ENCODE measurements at places on chromosomes 2 and 18.

GRCh38 chr2:232884001-232884421 lies 13.9 kb downstream of the SNORC start:
- DNase-seq, result no peak

GRCh38 chr18:73235491-73235890 lies 367.7 kb upstream of the NETO1 start:
- DNase-seq, result no peak

DNA sequence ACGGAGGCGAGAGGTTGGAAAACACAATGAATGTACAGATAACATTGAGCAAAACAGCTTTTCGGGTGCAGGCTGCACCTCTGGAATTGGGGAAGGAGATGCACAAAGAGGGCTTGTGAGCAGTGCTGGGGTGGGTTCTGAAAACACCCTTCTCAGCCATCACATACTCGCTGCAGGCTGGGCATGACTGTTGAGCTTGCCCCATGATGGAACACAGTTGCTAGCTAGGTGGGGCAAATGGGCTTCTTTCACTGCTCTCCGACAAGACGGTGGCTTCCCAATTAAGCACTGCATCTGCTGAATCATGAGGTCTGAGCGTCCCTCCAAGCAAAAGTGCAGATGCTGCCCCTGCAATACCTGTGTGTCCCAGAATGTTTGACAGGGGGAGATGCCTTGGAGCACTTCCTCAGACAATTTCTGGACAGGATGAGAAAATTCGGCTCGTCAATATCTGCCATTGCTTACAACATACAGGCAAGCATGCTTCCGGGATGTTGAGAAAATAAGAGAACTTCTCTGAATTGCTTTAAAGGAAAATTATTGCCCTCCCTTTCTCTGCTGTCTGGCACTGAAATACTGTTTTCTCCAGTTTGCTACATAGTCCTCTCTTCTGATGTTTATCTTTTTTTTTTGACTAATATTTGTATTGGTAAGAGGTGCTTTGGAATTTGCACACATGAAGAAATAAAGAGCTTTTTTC lies 77.3 kb upstream of the SH3BP4 start:
- DNase-seq, result no peak

DNA sequence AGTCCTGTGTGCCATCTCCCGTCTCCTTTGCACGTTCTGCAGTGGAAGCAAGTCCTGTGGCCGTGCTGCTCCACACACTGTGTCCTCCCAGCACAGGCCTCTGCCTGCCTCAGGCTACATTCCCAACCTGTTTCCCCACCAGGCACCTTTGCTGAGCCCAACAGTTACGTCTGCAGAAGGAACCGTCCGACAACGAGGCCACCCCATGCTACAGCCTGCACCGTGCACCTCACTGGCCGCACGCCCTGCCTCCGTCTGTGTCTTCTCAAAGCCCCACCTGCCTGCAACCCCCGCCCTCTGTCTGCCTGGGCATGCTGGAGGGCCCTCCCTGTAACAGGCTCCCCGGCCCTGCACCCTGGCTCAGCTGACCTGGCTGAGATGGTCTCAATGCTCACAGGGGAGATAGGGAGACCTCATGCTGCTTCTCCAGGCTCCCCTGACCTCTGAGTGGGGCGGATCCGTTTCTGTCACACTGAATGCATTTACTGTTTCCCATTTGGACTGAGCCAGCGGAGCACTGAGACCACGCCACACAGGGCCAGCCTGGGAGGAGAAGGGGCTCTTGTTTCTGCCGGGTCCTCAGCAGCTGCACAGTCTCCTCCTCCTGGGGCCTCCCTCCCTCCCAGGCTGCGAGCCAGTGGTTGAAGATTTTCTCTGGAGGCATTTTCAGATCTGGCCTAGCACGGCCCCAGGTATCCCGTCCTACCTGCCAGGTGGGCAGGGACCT lies 109.1 kb upstream of the OTOS start:
- DNase-seq, result no peak

DNA sequence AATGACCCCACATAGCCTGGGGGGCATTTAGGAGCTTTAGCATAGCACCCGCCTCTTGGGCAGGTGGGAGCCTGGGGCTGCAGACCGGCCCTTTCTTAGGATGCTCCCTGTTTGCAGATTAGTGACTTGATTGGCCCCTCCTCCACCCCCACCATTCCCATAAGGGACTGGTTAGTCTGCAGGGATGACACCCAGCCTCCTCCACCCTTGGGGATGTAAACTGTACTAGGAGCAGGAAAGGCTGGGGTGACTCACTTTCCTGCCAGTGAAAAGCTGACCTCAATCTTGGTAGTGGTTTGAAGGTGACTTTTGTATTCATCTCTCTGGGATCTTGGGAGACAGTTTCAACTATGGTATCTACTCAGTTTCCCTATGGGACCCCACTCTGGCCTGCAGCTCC lies 24.2 kb downstream of the CTIF start:
- no peak for DNase-seq

DNA sequence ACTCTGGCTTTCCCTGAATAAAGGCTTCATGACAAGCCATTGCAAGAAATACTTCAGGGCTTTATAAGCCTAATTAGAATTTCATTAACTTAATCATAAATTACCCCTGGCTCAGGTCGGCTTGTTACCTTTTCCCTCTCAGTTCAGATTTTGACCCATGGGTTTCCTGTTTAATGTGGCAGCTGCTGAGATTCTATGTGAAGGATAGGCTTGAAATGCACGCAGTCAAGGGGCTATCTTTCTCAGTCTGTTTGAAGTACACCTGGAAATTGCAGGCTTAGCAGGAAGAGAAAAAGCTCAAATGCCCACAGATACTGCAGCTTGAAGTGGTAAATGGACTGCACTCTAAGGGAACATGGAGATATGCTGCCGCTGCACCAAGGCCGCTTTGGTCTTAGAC lies 49.4 kb downstream of the CAVIN2 start:
- no peak for DNase-seq

DNA sequence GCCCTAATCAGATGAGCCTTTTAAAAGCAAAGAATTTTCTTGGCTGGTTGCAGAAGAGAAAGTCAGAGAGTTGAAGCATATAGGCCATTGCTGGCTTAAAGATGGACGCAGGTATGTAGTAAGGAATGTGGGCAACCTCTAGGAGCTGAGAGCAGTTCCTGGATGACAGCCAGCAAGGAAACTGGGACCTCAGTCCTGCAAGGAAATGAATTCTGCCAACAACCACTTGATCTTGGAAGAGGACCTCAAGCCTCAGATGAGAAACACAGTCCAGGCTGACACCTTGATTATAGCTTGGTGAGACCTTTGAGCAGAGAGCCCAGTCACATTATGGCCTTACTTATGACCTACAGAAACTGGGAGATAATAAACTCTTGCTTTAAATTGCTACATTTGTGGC lies 15.7 kb downstream of the PHOSPHO2 start:
- no peak for DNase-seq

- no peak for DNase-seq
Measured at GRCh38 chr2:160474319-160474645, 19.3 kb downstream of the RBMS1 start.

DNA sequence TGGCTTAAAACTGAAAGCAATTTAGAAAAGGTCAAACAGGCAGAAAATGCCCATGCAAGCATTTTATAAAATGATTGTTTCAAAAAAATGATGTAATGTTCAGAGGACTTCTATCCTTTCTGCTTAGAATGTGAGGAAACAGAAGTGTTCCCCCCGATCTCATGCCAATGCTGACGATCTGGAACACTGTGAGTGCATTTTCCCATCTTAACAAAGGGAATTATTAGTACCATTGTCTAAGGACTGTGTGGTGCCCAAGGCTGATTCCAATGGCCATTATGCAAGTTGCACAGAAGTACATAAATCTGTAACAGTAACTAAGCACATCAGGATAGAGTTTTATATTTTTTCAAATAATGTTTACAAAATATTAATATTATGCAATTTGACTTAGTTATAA lies 185.3 kb downstream of the MYT1L start:
- no peak for DNase-seq

DNA sequence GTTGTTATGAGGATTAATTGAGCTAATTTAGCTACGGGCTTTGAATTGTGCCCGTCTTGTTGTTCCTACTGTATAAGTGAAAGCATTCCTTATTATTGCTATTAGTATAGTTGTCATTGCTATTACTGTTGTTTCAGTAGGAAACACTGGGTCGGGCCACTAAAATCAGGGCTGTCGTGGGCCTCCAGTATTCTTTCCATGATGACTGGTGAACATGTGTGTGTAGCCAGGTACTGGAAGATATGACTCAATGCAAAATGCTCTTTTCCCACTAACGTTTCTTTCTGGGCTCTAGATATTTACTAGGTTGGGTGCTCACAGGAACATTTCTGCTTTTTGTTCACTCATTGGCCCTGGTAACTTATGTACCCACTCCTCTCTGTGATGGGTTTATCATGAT lies 4.9 kb downstream of the TTL start:
- DNase-seq, result no peak

DNA sequence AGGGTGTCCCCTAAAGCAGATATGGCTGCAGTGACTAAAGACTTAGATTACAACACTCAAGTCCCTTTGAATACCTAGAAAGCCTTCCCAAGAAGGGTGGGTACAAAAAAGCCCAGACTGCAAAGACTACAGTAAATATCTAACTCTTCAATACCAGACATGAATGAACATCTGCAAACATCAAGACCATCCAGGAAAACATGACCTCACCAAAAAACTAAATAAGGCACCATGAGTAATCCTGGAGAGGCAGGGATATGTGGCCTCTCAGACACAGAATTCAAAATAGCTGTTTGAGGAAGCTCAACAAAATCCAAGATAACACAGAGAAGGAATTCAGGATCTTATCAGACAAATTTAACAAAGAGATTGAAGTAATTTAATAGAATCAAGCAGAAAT lies 138.2 kb upstream of the OTOS start:
- DNase-seq, result no peak

DNA sequence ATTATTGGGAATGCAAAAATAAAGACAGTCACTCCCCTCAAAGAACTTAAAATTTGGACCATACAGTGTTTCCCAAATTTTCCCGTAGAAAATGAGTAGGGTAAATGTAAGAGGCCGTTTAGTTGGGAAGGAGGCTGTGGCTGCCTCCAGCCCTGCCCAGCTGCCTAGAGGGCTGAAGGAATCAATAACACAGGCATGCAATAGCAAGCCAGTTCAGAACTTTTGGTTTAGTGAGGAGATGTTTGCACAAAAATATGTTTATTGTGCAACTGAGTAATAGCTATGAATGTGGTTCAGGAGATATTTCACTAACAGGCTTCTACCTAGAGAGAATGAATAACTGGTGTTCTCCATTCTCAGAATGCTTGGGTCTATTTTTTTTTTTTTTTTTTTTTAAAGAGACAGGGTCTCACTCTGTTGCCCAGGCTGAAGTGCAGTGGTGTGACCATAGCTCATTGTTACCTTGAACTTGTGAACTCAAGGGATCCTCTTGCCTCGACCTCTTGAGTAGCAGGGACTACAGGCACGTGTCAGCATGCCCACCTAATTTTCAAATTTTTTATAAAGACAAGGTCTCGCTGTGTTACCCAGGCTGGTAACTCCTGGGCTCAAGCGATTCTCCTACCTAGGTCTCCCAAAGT lies 23.6 kb downstream of the UGP2 start:
- DNase-seq, result no peak

Data from testis (tissue), 5 donors.